ENCODE measurements at places on chromosomes 16 and 17. TPM values are rescaled to one million over a fixed set of nuclear protein-coding genes. Genes with fewer than 3 reads are reported as not detected.

The KRTAP1-5 gene
- polyA plus RNA-seq: 0.09 TPM

The DHODH gene
- 9.7 TPM for polyA plus RNA-seq

The CLDN6 gene
- polyA plus RNA-seq: 5.9 TPM

The HOXB6 gene
- polyA plus RNA-seq: not detected

The KCNJ18 gene
- polyA plus RNA-seq: not detected

The MYH2 gene
- not detected for polyA plus RNA-seq

The CD19 gene
- polyA plus RNA-seq: 1.2 TPM

The CDRT15L2 gene
- not detected for polyA plus RNA-seq

The KRTAP4-4 gene
- not detected for polyA plus RNA-seq

The AOC2 gene
- 5.1 TPM for polyA plus RNA-seq

The ATXN1L gene
- 20.0 TPM for polyA plus RNA-seq

The KRTAP2-1 gene
- polyA plus RNA-seq: not detected

The TBC1D3I gene
- 0.30 TPM for polyA plus RNA-seq

The ITGAD gene
- polyA plus RNA-seq: not detected

The CES1 gene
- polyA plus RNA-seq: 243 TPM

The NATD1 gene
- 2.3 TPM for polyA plus RNA-seq

The CNTNAP4 gene
- not detected for polyA plus RNA-seq

The CUEDC1 gene
- 14.4 TPM for polyA plus RNA-seq

The GNG13 gene
- polyA plus RNA-seq: not detected

The PPY gene
- not detected for polyA plus RNA-seq

The TAC4 gene
- not detected for polyA plus RNA-seq

The KRT39 gene
- 1.6 TPM for polyA plus RNA-seq

The ALDH3A1 gene
- 0.07 TPM for polyA plus RNA-seq

The KRTAP4-1 gene
- not detected for polyA plus RNA-seq

The CTRB1 gene
- 0.55 TPM for polyA plus RNA-seq

The HOXB3 gene
- not detected for polyA plus RNA-seq

The TP53TG3F gene
- not detected for polyA plus RNA-seq

The HAP1 gene
- 0.07 TPM for polyA plus RNA-seq

The DBF4B gene
- 11.0 TPM for polyA plus RNA-seq

The FAM171A2 gene
- 5.8 TPM for polyA plus RNA-seq

The ADORA2B gene
- 20.0 TPM for polyA plus RNA-seq

The NPTX1 gene
- polyA plus RNA-seq: 0.01 TPM

The HCRT gene
- polyA plus RNA-seq: not detected

The SLC16A13 gene
- 3.4 TPM for polyA plus RNA-seq

The FAM83G gene
- polyA plus RNA-seq: 13.7 TPM

The IKZF3 gene
- not detected for polyA plus RNA-seq

The CNTROB gene
- 24.3 TPM for polyA plus RNA-seq

The CCDC78 gene
- 1.5 TPM for polyA plus RNA-seq

The CFAP119 gene
- polyA plus RNA-seq: 4.0 TPM

The ACSM2A gene
- polyA plus RNA-seq: 20.8 TPM

The RANBP10 gene
- 24.5 TPM for polyA plus RNA-seq

The TAT gene
- polyA plus RNA-seq: 5.8 TPM

The PRR11 gene
- polyA plus RNA-seq: 35.7 TPM

The TBC1D3K gene
- polyA plus RNA-seq: not detected

The KRTAP9-8 gene
- not detected for polyA plus RNA-seq

The HBA2 gene
- not detected for polyA plus RNA-seq

The TNFSF13 gene
- 3.3 TPM for polyA plus RNA-seq

The TLCD3B gene
- 0.24 TPM for polyA plus RNA-seq

The MVD gene
- polyA plus RNA-seq: 68.9 TPM

The DRC3 gene
- polyA plus RNA-seq: 0.87 TPM

The TMEM231 gene
- 7.4 TPM for polyA plus RNA-seq

Data from HepG2 (cell line).